ENCODE measurements at places on chromosomes 1 and 21.

DNA sequence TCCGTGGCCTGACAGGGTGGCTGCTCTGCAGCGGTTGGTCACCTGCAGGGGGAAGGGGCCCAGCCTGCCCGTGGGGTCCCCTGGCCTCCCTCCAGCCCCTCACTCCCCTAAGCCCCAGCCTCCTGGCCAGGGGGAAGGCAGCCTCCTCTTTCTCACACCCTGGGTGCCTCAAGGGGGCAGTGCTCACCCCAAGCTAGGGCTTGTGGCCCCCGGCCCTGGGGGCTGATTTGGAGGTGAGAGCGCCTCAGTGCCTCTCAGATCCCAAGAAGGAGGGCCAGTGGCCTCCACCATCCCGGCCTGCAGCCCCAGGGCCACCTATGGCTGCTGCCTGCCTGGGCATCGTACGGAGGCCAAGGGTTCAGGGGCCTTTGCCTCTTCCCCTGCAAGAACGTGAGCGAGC, 66.4 kb upstream of the TTC34 start:
- no peak for DNase-seq

GRCh38 chr1:17588048-17588871, 48.8 kb downstream of the ARHGEF10L start:
- DNase-seq: no peak

- no peak for DNase-seq
Observed at GRCh38 chr1:67294836-67295617, 12.6 kb upstream of the IL12RB2 start.

GRCh38 chr1:26373281-26373680, 731 bp upstream of the ZNF683 start:
- no peak for DNase-seq

DNA sequence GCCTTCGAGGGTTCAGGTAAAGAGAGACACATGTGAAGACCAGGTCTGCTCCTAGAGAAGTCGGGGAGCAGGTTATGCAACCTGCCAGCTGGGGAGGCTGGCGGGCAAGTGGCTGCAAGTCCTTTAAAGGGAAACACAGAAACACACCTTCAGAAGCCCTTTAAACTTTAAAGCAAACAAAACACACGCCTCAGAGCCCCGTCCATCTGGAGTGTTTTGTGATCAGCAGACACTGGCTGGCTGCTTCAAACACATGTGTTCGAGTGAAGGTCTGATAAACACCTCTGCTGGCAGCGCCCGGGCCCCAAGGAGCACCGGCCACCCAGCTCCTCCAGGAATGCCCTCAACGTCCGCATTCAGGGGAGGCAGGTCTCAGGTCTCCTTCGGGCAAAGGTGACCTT, 15.2 kb downstream of the RIPK4 start:
- no peak for DNase-seq

DNA sequence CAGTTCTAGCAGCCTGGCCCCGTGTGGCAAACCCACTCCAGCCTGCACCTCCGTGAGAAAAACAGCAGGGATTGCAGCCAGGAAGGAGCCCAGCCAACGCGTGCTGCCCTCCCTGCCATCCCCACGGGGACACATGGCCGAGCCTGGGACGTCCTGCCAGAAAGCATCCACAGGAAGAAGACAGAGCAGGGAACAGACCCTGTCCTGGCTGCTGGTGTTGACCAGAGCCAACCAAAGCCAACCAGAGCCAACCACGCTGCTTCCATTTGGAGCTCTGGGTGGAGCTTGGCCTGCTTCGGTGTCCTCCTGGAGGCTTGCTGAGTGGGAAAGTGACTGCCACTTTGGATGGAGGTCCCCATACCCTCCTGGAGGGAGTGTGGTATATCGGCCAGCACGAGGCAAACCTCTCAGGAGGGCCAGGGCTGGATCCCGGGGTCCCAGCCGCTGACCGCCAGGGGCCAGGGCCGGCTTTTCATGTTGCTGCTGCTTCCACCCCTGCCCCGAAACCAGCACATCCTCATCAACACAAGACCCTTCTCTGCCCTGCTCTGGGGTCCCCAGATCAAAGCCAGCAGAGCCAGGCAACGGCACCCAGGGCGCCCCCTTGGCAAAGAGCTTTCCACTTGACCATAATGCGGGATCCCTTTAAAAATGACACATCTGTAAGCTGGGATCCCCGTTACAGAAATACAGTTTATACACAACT, 80.6 kb upstream of the ARHGEF16 start:
- no peak for DNase-seq

DNA sequence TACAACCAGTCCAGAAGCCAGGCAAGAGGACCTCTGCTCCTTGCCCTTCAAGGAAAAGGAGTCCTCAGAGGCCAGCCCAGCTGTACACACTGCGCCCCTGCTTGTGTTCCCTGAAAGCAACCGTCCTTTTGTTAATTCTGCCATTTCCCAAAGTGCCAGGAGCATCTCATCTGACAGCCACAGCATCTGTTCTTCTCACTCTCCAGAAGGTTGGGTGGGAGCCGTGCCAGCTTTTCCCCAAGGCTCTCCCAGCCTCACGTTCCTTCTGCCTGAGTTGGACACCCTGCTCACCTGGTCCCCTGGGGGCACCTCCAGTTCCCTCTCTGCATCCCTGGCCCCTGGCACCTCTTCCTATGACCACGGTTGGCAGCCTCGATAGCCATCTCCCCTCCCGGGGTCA, 10.5 kb upstream of the CNTN2 start:
- DNase-seq: no peak

- DNase-seq: no peak
Observed at GRCh38 chr1:21579791-21580190, 70.6 kb downstream of the ALPL start.

- DNase-seq: no peak
Observed at GRCh38 chr1:97204468-97204867, 482.9 kb downstream of the PTBP2 start.

DNA sequence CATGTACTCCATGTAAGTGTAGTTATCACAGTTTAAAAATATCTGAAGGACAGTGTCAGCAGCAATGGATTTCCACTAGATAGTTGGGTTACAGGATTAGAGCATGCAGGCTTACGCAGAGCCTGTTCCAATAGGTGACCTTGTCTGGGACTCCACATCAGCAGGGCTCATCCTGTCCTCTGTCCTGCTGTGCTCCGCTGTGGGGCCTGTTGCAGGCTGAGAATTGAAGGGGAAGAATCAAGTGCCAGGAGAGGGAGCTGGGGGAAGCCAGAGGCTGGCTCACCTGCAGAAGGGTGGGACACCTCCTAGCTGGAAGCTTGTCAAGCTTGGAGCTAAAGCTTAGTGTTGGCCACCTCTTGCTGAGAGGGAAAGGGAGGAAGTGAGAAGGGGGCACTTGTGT, 62.8 kb downstream of the XCL2 start:
- no peak for DNase-seq

DNA sequence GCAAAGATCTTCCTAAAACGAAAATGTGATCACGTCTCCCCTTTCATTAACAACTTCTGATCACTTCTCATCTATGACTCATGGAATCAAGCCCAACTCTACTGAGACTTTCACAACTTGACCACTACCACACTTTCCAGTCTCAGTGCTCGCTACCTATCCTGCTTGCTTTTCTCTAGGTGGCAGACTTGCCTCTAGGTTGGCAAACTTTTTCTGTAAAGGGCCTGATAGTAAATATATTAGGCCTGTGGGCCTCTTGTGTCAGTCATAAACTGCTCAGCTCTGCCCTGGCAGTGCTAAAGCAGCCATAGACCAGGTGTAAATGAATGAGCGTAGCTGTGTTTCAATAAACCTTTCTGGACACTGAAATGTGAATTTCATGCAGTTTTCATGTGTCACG, 21.5 kb upstream of the HMGB4 start:
- DNase-seq: no peak

DNA sequence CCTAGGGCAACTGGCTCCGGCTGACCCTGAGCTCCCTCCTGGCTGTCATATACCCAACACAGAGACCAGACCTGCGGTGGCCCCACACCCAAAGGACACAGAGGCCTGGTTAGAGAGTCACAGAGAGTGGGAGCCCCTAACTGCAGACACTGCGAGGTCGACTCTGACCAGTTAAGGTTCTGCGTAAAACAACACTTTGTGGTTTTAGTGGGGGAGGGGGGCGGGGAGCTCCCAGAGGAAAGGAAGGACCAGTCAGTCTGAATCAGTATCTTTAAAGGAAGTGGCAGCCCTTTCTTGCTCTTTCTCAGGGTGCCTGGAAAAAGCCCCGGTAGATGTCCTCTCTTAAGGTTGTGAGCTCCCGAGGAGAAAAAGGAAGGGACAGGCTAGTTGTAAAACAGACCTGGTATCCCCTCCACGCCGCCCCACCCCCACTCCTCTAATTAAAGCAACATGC, 2.4 kb downstream of the SSBP3 start:
- no peak for DNase-seq

- no peak for DNase-seq
Observed at GRCh38 chr1:68157416-68157815, 74.9 kb downstream of the WLS start.

DNA sequence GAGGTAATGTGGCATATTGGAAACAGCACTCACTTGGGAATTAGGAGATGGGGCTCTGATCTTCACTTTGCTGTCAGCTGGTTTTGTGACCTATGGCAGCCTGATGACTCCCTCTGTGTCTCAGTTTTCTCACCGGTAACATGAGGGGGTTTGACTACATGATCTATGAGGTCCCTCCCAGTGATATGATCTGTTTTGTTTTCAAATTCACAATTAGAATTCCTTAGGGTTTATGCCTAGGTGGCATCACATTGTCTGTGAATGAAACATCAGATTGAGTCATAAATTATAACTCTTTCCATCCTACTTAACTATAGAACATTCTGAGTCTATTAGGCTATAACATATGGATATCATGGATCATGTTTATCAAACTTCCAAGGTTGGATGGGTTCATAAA, 386.6 kb downstream of the PTBP2 start:
- no peak for DNase-seq

- no peak for DNase-seq
Observed at GRCh38 chr1:99992044-99992722, 22.4 kb downstream of the SLC35A3 start.

- no peak for DNase-seq
Observed at GRCh38 chr1:73516451-73516850, 681.5 kb downstream of the LRRIQ3 start.

DNA sequence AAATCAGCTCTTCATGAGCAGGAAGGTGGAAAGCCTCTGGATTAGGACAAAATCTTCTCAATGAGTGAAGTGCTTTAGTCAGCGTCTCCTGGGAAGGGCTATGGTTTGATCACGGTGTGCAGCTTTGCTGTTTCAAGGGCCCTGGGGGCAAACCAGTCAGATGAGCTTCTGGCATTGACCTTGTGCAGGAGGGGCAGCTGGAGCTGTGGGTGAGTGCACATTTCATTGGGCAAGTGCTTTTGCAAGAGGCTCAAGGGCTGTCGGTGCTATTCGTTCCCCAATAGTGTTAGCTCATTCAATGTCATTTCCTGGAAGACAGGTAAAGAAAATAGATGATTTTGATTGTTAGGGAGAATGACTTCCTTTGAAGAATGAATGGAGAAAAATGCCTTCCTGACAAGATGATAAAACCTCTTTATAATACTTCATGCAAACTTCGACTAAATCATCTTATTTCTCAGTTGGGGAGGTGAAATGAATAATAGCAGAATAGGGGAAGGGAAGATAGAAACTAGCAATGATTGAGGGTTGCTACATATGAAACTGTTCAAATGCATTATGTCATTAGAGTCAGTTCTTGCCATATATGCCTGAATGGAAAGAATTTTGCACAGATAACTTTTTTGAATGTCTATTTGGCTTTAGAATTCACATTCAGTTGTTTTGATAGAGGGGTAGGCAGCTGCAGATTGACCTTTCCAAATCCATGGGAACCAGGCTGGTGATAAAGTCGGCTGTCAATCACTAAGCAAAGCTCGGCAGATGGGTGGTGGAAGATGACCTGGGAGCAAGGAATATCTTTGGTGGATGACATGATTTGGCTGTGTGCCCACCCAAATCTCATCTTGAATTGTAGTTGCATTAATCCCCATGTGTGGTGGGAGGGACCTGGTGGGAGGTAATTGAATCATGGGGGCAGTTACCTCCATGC, 12.9 kb upstream of the DISC1 start:
- DNase-seq: no peak

GRCh38 chr1:199362996-199363395, 664.5 kb upstream of the NR5A2 start:
- no peak for DNase-seq

DNA sequence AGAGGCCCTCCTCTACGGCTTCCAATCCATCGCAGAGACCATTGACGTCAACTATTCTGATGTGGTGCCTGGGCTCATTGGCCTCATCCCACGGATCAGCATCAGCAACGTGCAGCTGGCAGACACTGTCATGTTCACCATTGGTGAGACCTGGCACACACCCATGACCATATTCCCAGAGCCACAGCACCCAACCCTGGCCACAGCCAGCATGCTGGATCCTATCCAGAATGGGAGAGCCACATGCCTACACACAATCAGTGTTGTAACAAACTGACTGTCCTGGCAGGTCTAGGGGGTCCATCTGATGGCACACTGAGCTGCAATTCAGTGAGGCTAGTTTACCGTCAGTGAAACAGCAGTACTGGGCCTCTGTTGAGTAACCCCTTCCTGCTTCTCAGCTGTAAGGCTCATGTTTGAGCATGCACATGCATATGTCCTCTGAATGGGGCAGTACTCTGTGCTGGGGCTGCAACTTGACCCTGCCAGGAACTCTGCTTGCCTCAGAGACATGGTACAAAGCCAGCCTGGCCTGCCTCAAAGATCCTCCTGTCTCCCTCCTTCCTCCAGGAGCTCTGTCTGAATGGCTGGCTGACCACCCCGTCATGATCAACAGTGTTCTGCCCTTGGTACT, 10.8 kb downstream of the IPO13 start:
- DNase-seq: no peak

- DNase-seq: peak; percentile 47
Observed at GRCh38 chr1:234478481-234479309, at the start of gene TARBP1. Gene TARBP1 (minus strand): TSS chr1:234479179. CDS start chr1:234479103, 76 bp downstream.

- DNase-seq: no peak
Observed at GRCh38 chr1:38740487-38740886, 119.1 kb downstream of the RRAGC start.

- DNase-seq: no peak
Observed at GRCh38 chr1:61951731-61952580, 209.7 kb downstream of the PATJ start.

DNA sequence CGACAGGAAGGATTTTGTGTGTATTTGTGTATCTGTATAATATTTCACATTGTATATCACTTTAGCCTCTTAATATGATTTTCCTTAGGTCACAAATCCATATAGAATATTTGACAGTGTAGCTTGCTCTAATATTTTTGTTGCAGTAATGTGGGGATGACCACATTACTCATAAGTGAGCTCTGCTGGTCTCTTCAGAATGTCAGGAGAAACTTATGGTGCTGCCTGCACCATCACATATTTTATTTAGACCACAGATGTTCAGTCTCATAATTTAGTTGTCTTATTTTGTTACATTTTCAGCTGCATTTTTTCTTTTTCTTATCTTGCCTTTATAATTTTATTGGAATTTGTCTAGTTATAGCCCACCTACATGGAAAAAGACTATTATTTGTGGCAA, 205.3 kb downstream of the PBX1 start:
- DNase-seq: no peak

- DNase-seq: no peak
Observed at GRCh38 chr1:36008546-36009197, 75.2 kb upstream of the TEKT2 start.

GRCh38 chr21:40723317-40723716, 123.6 kb downstream of the DSCAM start:
- DNase-seq: no peak

GRCh38 chr1:179747611-179748010, 4.5 kb downstream of the FAM163A start:
- DNase-seq: no peak

Measured in stimulated activated CD4-positive, alpha-beta T cell treated with anti-CD3 and anti-CD28 coated beads, TNF-alpha, amount 100 ng/mL, for 24 hours (primary cell).